NCI-H748 treated with DMSO at 0.1 percent for 48 hours (cell line): ENCODE measurements at places on chromosomes 4 and X.

GRCh38 chrX:63613531-63614028, 171.4 kb downstream of the ARHGEF9 start:
- no peak for DNase-seq

- no peak for DNase-seq
Measured at GRCh38 chr4:7333801-7334421, 100.8 kb downstream of the PSAPL1 start.

DNA sequence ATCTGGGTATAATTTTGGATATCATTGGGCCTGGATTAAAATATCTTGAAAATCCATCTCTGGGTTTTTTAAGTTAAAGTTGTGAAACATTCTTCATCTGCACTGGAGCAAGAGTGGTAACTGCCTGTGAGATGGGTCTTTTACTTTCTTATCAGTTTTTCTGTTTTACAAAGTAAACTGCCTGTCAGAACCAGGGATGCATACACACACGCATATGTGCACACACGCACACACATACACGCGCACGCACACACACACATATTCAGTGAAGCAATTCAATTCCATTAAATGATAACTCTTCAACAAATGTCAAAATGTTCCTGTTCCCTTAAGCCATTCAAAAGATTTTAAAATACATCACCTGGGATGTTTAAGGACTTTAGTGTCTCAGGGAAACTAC, 515.8 kb downstream of the INPP4B start:
- DNase-seq = no peak

GRCh38 chr4:5374592-5374991, 323.3 kb downstream of the STK32B start:
- DNase-seq = no peak

- peak; percentile 79 for DNase-seq
Measured at GRCh38 chrX:54808109-54808604, 612 bp downstream of the MAGED2 start.
